ENCODE measurements at places on chromosomes 16 and 17.
A peak's percentile ranks its signal among the peaks of the same experiment; 100 is the strongest.

GRCh38 chr17:28282596-28282995 lies 36.4 kb upstream of the TMEM97 start:
- DNase-seq: no peak

GRCh38 chr17:34434052-34434451 lies 71.0 kb upstream of the CCL1 start:
- no peak for DNase-seq

DNA sequence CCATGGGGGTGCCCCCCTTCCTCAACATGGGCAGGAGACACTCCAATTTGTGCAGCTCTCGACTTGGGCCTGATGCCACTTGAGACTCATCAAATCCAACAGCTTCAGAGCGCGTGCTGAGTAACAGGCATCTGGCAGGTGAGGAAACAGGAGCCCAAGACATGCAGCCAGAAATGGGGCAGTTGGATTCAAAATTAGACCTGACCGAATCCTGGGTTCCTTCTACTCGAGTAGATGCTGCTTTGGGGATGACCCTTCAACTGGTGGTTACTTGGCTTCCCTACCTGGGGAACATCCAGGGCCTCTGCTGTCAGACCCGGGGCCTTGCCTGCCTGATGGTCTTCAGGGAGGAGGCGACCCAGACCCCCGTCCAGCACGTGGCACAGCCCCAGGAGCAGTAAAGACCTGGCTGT lies 488 bp upstream of the NTN3 start:
- no peak for DNase-seq

DNA sequence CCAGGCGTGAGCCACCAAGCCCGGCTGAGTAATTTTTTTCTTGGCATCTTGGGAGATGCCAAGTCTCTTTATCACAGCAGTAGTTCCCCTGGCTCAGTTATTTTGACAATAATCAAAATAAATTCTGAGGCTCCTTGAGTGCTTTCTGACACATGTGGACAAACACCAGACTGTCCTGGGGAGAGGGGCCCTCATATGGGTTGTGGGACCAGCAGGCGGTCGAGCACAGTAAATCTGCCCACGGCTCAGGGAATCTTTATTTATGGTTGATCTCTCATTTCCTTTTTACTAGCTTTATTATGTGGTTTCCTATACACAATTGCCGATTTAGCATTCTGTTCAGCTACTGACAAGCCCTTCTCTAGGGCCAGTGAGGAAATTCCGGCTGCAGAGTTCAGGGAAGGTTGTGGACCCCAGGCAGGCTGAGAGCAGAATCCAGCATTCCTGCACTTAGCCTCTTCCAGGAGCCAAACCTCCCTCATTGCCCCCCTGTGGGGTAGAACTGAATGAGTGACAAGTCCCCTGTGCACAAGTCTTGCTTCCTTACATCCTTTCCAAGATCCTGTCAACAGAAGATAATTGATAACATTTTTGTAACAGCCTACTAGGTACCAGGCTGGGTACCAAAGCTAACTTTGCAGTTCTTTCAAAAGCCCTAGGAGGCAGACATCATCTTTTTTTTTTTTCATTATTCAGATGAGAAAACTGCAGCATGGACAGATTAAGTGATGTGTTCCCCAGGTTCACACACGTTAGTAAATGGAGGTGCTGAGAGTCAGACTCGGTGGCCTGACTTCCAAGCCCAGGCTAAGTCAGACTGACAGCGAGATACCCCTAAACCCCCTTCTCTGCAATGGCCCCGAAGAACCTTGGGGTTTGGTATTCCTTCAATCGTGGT lies 40.2 kb downstream of the HS3ST3B1 start:
- no peak for DNase-seq

DNA sequence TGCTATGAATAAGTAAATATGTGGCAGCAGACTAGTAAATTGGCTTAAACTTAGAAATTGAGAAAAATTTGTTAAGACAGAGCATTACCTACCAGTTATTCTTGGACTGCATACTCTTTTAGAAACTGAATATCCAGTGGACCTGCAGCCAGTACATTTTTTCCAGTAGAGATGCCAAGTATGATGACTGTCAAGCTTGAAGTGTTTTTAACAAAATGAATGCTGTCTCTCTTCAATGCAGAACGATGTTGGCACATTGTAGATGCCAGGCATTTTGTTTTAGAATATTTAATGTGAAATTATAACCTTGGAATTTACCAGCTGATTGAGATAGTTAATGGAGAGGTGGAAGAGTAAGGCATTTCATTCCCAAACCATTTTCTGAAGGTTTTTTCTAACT lies 52.5 kb downstream of the NFAT5 start:
- no peak for DNase-seq

DNA sequence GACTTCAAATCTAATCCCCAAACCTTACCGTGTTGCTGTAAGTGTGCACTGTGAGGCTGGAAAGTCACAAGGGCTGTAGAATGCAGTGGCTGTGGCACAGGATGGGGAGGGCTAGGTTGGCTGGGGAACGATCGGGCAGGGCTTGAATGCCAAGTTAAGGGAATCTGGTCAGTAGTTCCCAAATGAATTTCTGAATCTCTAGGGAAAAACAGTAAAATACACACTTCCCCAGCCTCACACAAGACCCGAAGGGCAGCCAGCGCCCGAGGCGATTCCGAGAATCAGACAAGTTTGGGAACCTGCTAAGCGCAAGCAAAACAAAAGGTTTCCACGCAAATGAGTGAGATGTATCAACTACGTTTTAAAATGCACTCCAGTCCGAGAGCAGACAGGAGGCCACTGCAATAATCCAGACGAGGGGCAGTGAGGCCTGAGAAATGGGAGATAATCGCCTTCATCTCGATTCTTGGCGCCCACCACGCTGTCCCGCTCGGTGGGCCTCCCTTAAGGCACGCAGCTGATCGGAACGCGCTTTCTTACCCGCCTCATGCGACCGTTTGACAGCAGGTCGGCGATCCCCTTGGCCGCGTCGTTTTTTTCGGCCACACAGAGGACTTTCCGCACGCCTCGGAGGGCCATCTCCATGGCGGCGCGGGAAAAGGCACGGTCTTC lies 599 bp downstream of the TOP3A start:
- DNase-seq: peak; percentile 16

DNA sequence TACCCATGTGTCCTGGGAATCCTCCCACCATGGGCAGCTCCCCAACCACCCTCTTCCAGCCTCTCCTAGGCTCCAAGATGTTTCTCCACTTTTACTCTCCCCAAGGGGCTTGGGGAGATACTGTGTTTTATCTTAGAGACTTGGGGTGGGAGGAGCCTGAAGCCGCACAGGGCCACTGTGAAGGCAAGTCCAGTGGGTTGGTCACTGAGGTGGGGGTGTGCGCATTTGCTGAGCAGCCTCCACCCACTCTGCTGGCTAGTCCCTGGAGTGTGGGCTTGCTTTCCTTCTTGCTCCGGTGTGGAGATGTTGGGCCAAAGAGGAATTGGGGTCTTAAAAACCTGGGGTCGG lies 4.1 kb upstream of the CLDN9 start:
- DNase-seq: no peak

GRCh38 chr16:30941600-30942425 lies 7.1 kb upstream of the ORAI3 start:
- DNase-seq: peak; percentile 82

GRCh38 chr16:75252946-75253911 lies 1.8 kb upstream of the BCAR1 start:
- no peak for DNase-seq

GRCh38 chr16:88061346-88062110 lies 110.3 kb downstream of the BANP start:
- DNase-seq: no peak

DNA sequence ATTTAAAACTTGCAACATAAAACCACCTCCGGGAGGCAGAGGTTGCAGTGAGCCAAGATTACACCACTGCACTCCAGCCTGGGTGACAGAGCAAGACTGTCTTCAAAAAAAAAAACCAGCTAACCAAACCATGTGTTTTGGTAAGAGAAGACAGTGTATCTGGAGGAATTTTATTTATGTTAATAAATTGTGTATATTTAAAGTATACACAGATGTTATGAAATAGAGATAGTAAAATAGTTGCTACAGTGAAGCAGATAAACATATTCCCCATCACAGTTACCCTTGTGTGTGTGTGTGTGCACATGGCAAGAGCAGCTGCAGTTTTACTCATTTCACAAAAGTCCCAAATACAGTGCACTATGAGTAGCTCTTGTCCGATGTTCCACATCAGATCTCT lies 54.8 kb upstream of the CRISPLD2 start:
- no peak for DNase-seq

- peak; percentile 47 for DNase-seq
Measured at GRCh38 chr16:85564277-85565051, 48.7 kb upstream of the GSE1 start.

GRCh38 chr16:18782697-18783429 lies 7.3 kb downstream of the RPS15A start:
- DNase-seq: peak; percentile 38

DNA sequence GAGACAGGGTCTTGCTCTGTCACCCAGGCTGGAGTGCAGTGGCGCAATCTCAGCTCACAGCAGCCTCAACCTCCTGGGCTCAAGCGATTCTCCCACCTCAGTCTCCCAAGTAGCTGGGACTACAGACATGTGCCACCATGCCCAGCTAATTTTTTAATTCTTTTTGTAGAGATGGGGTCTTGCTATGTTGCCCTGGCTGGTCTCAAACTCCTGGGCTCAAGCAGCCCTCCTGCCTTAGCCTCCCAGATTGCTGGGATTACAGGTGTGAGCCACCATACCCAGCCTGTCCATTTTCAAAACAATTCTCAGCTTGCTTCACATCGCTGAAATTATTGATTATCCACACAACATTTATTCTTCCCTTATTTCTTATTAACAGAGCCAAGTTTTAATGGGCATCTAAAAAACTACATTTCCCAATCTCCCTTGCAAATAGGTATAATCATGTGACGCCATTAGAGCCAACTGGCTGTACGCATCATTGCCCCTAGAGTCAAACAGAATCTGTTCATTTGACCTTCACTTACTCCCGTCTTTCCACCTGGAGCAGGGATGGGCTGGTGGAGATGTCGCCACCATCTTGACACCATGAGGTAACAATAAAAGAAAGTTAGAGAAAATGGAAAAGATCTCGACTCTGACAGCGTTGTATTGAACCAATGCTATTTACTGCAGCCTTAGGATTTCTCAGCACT lies 148.0 kb upstream of the FOXF1 start:
- DNase-seq: no peak

- DNase-seq: no peak
Measured at GRCh38 chr16:21088646-21089538, 61.8 kb downstream of the DNAH3 start.

GRCh38 chr16:65071433-65072311 lies 50.2 kb downstream of the CDH11 start:
- no peak for DNase-seq

GRCh38 chr17:44779211-44780025 lies 20.6 kb downstream of the ADAM11 start:
- DNase-seq: peak; percentile 82

- no peak for DNase-seq
Measured at GRCh38 chr17:39073916-39074315, 77.5 kb downstream of the PLXDC1 start.

- no peak for DNase-seq
Measured at GRCh38 chr17:70370816-70371215, 201.5 kb downstream of the KCNJ2 start.

GRCh38 chr17:60369727-60370126 lies 22.2 kb downstream of the USP32 start:
- DNase-seq: no peak

DNA sequence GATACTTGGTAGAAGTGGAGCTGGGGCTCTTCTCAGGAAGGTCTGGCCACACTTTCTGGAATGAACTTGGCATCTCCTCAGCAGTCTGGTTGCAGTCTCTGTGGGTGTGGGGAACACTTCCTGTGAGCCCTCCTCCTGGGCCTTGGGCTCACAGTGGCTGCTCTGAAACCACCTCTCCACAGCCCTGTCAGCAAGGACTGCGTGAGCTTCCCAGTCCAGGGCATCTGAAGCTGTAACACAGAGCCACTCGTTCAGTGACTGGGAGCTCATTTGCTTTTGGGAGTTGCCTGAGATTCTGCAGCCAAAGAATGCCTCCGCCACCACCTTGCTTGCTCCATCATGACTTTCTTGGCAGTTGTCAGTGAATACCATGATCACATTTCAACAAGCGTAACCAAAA lies 60.0 kb downstream of the CLEC16A start:
- no peak for DNase-seq

GRCh38 chr17:42453439-42453838 lies 5.2 kb upstream of the ATP6V0A1 start:
- DNase-seq: no peak

GRCh38 chr16:11340710-11341109 lies 4.5 kb upstream of the RMI2 start:
- no peak for DNase-seq

- DNase-seq: peak; percentile 16
Measured at GRCh38 chr17:63222655-63223054, 223.5 kb downstream of the CYB561 start.

DNA sequence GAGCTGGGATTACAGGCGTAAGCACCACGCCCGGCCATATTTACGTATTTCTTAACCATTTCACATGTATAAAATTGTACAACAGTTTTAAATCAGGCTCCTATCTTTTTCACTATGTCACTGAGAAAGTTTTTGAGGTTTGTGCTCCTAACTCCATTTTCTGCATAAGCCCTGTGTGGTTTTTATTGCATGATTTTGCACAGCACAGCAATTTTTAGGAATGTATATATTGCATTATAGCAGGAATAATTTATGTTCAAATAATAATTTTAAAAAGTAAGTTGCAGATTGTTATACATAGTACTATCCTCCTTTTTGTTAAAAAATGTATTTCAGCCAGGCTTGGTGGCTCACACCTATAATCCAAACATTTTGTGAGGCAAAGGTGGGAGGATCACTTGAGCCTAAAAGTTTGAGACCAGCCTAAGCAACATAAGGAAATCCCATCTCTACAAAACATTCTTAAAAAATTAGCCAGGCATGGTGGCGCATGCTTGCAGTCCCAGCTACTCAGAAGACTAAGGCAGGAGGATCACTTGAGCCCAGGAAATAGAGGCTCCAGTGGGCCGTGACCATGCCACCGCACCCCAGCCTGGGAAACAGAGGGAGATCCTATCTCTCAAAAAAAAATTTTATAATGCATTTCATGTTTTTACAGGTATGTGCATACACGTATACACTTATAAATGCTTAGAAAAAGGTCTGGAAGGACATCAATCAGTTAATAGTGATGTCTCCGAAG lies 26.0 kb downstream of the SMG6 start:
- DNase-seq: no peak

DNA sequence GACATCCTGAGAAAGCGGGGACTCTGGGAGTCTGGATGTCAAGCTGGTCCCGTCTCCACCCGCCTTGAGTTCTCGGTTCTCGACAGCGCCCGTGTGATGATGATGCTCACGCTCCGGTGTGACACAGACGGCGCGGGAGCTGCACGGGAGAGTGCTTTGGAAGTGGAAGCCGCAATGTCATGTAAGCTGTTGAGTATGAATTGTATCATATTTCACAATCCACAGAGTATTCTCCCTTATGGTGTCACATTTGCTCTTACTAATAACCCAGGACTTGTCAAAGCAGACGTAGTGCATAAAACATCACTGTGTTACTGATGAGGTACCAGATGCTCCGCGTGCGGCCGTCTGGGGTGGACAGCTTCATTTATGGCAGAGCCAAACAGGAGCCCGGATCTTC lies 217.5 kb upstream of the CHMP6 start:
- DNase-seq: no peak

- no peak for DNase-seq
Measured at GRCh38 chr16:58114827-58115825, 14.1 kb downstream of the CFAP20 start.

- no peak for DNase-seq
Measured at GRCh38 chr16:775236-775796, 12.9 kb downstream of the RPUSD1 start.

GRCh38 chr16:81630635-81631031 lies 148.5 kb upstream of the PLCG2 start:
- DNase-seq: no peak

GRCh38 chr17:17091856-17092756 lies 49.8 kb downstream of the MPRIP start:
- DNase-seq: no peak

Measured in activated CD4-positive, alpha-beta T cell treated with anti-CD3 and anti-CD28 coated beads, Interleukin-10, Interleukin-2, amounts not matched to agents 100 ng/mL and 50 ng/mL, durations not matched to agents 16 hours and 8 hours (primary cell).